ENCODE measurements at places on chromosomes 2 and 18.

DNA sequence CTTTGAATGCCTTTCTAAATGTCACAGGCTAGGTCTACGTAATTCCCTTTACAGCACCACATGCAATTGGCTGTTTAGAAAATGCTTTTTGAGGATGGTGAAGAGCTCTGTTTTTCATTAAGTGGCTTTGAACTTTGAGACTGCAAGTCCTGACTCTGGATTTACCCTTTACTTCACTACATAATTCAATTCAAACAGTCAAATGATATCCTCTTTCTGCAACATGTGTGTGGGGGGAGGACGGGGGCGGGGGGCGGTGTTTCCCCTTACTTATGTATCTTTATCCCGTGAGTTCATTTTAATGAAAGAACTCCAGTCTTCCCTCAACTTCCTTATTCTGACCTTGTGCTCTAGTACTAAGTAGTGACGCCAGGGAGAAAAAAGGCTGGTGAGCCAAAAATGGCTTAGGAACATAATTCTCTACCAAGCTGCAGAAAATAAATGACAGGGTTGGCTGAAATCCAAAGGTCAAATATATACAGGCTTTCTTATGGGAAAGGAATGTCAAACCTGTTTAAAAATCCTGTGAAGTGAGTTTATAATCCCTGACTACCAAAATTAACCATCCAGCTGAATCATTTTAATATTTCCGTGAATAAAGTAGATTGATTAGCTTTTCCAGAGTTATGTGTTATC, 119.6 kb downstream of the SLC8A1 start:
- DNase-seq: no peak

- DNase-seq: no peak
Measured at GRCh38 chr2:15768615-15769014, 171.7 kb upstream of the MYCN start.

GRCh38 chr2:132726155-132726554, 56.1 kb upstream of the LYPD1 start:
- no peak for DNase-seq

DNA sequence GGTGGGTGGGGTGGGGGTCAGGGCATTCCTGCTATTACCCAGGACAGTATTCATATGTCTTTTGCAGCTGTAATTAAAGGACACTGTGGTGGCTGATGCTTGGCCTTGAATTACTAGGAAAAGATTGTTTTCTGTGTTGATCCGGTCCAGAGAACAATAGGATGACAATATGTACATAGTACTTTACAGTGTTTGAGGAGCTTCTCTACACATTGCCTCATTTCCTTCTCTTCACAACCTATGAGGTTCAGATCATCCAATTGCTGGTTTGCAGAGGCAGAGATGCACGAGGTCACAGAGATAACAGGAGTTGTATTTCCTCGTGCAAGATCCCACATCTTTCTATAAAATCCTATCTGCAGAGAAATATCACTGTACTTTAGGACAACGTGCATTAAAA, 119.5 kb downstream of the LIPG start:
- no peak for DNase-seq

- DNase-seq: no peak
Measured at GRCh38 chr2:16125614-16126516, 185.5 kb downstream of the MYCN start.

DNA sequence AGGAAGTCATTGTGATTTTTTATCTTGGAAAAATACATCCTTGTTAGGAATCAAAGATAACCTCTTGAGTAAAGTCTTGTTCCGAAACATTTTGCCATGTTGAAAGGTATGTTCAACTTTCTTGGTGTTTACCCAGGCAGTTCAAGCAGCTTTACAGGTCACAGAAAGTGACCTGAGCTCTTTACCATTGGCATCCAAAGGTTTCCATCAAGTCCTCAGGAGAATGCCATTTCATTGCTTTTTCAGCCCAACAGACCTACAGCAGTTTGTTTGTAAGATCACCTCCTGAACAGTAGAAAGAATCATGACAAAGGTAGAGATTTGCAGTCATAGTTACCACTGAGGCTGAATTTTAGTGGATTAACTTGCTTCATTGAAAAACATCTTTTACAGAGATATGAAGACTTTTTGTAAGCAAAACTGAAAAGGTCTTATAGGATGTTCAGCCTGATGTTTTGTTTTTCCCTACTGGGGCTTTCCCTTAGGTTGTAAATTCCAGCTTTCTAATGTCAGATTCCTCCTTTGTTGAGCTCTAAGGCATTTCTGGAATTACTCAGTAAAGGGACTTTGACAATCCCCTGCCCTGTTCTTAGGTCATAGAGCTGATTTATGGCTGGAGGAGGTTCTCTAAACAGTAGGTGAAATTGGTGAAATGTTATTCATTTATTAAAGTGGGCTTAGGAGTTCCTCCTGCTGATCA, 236.8 kb upstream of the RBMS1 start:
- no peak for DNase-seq

DNA sequence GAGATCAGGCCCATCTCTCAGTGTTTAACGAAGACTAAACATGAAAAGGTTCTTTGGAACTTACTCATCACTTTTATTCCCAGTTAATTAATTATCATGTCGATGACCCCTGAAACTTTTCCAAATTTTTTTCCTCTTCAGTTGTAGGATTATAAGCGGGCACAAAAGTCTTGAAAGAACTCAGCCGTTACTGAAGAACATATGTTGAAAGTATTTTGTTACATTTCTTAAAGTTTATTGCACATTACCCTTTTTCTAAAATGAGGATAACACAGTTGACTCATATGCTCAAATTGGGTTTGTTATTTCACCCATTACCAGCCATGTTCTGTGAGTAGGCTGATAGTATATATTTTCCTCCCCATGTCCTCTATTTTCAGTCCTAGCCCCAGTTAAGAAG, 75.9 kb upstream of the COL3A1 start:
- no peak for DNase-seq

DNA sequence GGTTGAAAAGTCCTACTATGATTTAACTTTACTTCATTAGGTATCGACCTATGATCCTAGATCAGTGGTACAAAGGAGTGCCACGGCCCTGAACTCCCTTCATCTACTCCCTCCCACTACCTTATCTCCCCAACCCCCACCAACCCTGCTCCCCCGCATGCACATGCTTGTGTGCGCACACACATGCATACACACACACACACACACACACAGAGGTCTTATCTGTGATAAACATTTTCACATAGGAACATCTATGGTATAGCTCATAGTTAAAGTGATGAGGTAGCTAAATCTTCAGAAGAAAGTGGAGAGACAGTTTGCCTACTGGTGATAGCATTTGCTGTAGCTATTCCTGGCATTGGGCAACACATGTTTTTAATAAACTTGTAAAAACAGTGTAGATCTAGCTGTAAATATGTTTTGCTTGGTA, 471.3 kb downstream of the ZEB2 start:
- no peak for DNase-seq

GRCh38 chr18:48080546-48080945, 150.1 kb upstream of the SMAD2 start:
- no peak for DNase-seq

- no peak for DNase-seq
Measured at GRCh38 chr2:186399082-186399644, 86.9 kb upstream of the ZC3H15 start.

- DNase-seq: no peak
Measured at GRCh38 chr2:47504174-47504810, 101.3 kb downstream of the MSH2 start.

DNA sequence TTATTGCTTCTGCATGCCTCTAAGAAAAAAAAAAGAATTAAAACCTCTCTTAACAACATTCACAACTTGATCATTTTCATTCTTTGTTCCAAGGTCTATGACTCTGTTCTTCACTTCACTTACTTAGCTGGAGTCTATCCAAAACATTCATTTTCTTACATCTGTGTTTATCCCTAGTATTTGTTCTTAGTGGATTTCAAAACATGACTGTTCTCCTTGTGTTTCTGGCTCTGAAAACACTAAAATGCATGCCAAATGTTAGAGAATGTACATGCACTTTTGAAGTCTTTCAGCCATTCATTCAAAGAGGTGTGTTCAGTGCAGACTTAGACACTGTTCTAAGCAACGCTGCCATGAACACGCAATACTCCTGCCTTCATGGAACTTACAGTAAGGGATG, 138.8 kb downstream of the CNTNAP5 start:
- DNase-seq: no peak

DNA sequence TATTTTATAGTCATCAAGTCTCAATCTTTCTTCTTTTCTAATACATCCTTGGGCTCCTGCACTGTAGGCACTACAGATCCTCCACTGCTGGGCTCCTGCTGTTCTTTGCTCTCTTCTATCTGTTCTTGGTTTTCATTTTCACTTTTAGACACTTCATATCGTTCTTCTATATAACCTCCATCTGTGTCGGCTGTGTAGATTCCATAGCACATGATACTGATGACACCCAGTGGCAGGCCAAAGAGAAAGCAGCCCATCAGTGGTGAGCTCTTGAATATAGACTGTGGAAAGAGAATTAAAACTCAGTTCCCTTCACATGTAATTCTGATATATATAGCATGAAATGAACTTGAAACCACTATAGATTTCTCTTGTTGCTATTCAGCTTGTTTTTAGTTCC, 38.0 kb downstream of the TMX3 start:
- no peak for DNase-seq

DNA sequence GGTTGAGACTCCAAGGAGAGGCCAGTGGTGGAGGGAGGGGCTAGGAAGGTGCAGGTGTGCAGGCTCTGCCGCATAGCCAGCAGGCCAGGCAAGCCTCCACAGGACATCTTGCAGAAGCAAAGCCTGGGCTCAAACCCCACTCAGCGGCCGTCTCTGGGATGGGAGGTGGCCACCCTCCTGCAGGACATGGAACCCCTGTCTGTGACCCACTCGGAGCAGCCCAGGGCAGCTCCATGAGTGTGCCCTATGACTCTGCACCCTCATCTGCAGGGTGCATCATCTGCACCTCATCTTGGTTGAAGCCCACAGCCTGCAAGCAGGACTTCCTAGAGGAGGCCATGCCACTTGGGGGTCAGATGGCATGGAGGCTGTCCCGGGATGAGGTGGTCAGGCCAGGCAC, 46.3 kb downstream of the GPC1 start:
- no peak for DNase-seq

DNA sequence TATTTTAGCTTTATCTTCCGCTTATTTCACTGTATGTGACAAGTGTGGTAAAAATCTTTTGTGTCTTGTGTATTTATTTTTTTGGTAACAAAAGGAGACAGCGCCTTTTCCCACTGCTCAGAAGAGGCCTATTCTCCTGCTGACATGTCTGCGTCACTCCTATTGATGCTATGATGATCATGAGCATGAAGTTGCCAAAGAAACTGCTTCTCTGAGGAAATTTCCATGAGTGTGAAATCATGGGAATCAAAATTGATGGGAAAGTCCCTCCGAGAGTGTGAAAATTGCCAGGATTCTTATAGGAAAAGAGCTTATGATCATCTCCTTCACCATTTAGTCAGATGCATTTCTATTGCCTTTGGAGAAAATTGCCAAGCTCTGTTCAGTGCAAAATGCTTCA, 36.5 kb upstream of the DARS1 start:
- DNase-seq: no peak

DNA sequence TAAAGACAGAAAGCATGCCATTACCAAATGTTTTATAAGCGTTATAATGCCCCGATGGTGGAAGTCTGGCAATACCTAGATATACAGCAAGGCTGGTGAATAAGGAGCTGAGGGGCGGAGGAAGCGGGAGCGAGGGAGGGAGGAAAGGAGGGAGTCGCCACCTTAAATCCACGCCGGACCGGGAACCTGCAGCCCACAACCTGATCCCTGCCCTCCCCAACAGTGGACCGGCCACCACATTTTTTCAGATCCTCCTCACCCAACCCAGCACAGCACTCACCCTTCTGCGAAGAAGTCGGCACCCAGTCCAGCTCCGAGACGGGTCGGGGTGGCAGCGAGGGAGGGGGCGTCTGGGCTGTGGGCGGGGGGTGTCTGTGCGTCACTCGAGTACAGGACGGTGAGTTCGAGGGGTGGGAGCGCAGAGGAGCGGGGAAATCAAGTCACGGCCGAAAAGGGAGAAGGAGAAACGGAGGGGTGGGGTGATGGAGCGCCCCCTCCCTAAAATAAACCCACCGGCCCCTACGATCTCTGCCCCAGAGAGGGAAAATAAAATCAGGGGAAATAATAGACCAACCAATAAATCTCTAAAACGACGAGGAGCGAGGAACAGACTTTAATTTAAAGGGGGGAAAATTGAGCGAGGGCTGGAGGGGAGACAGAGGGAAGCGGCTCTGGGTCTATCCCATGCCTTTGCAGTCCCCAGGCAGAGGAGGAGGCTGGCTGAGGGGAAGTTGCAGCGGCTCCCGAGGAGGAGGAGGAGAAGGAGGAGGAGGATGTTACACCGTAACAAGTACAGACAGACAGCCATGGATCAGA, 96.5 kb upstream of the SERTAD2 start:
- no peak for DNase-seq

- DNase-seq: no peak
Measured at GRCh38 chr2:219453671-219454590, 19.3 kb downstream of the SPEG start.

GRCh38 chr2:47996808-47997207, 90.5 kb upstream of the FBXO11 start:
- DNase-seq: no peak

Data from stimulated activated CD8-positive, alpha-beta memory T cell treated with anti-CD3 and anti-CD28 coated beads, Interleukin-4, amount 100 ng/mL, for 1 hour (primary cell).